ENCODE measurements at places on chromosomes 7 and 10. TPM values are rescaled to one million over a fixed set of nuclear protein-coding genes. Genes with fewer than 3 reads are reported as not detected.

DNA sequence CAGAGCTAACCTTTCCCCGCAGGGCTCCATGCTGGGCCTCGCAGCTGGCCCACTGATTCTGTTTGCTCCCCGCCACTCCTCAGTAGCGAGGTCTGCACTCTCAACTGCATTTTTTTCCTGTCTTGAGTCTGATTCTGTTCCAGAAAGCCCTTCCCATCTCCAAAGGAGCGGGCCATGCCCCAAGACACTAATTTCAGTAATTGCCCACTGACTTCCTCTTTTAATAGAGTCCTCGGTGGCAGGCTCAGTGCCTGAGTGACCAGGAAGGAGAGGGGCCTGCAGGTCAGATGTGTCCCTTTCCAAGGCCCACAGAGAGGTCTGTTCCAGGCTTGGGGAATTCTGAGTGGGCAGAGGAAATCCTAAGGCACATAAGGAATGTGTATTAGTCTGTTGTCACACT lies 77.4 kb downstream of the ADCY1 start:
- no peak for DNase-seq

- DNase-seq = no peak
Observed at GRCh38 chr7:120806669-120807068, 51.3 kb downstream of the TSPAN12 start.

- no peak for DNase-seq
Observed at GRCh38 chr10:6305401-6306321, 102.9 kb downstream of the PFKFB3 start.

Gene CALHM1
- not detected for polyA plus RNA-seq

Gene ERLIN1
- 11.8 TPM for polyA plus RNA-seq

Gene WNT2
- not detected for polyA plus RNA-seq

GRCh38 chr7:138607216-138608126 lies 93.7 kb downstream of the SVOPL start:
- no peak for DNase-seq

DNA sequence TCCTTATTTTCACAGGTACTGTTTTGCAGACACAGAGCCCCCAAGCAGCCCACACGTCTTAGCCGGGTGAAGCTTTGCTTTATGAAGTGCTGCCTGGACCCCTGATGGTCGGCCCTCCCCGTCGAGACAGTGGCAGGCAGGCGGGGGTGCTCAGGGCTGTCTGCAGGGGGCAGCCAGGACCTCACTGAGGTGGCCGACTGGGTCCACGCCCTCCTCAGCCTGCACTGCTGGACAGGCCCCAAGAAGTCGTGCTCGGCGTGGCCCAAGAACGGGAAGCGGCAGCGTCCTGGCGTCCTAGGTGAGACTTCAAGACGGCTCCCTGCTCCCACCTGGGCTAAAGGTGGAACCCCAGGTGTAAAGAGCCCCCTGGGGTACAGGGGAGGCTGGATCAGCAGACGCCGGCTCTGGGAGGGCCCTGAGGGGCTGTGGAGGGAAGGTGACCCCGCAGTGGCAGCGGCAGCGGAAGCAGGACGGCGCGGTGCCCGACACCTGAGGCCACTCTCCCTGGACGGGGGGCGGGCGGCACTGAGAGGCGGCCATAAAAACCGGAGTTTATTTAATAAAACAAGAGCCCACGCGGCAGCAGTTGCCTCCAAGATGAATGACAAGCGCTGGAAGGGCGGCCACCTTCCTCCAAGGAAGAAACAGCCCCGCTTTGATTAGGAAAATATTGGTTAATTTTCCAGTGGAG lies 179.4 kb downstream of the ELFN1 start:
- no peak for DNase-seq

DNA sequence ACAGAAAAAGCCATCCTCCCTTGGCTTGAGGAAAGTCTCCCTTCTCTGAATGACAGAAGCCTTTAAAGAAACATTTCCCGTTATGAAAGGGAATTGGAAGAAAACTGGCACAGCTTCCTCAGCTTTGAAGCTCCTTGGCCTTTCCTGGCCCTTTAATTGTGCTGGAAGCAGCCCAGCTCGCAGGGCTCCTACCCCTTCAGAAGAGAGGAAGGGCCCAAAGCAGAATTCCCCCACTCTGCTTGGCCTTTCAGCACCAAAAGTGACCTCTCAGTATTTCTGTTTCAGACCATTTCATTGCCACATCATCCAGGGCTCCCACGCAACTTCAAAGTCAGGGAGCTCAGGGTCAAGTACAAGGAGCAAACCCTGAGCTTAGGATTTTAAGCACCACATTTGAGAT lies 4.2 kb downstream of the AFAP1L2 start:
- DNase-seq = no peak

DNA sequence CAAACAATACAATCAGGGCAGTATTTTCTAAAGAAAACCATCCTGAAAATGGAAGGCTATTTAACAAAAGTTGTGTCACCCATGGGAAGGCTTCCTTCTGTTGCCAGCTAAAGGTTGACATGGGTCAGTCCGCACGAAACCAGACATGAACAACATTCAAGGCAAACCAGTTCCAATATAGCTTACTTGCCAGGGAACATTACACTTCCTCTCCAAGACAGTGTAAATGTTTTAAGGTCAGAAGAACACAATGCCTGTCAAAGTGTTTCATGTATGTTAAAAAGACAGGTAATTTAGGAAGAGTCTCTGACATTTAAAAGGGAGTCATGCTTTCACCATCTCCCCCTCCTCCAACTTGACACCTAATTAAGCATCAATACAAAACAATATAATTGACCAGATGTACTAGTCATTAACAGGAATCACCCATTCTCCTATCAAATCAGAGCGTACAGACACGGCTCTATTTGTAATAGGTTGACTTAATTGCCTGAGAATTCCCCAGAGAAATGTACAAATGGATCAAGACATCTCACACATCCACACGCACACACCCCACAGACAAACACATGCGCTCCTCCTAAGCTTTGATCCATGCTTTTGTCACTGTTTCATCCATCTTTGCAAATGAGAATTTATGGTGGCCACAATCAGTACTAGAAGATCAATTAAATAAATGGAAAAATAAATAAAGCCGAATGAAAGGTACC lies 69.5 kb downstream of the CACNA2D1 start:
- DNase-seq = no peak

Gene ASB4
- not detected for polyA plus RNA-seq

Gene DIP2C
- 1.1 TPM for polyA plus RNA-seq

Gene ERVW-1
- not detected for polyA plus RNA-seq

DNA sequence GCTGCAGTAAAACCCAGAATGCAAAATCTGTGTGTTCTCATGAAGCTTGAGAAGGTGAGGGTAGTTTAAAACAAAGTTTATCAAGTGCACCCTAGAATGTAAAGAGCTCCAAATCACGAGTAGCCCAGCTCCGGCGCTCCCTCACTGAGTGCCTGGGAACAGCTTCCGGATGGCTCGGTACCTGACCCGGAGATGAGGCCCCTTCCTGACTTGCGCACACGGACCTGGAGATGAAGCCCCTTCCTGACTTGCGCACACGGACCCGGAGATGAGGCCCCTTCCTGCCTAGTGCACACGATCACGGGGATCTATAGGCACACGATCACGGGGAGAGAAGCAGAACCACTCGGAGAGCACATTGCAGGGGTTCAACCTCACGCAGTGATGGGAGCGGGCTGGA lies 322.1 kb upstream of the RNF32 start:
- DNase-seq = no peak

GRCh38 chr7:37765421-37765829 lies 81.9 kb downstream of the GPR141 start:
- no peak for DNase-seq

- DNase-seq = no peak
Observed at GRCh38 chr7:94530109-94530508, 20.5 kb downstream of the CASD1 start.

GRCh38 chr10:106577266-106577665 lies 587.2 kb downstream of the SORCS1 start:
- no peak for DNase-seq

DNA sequence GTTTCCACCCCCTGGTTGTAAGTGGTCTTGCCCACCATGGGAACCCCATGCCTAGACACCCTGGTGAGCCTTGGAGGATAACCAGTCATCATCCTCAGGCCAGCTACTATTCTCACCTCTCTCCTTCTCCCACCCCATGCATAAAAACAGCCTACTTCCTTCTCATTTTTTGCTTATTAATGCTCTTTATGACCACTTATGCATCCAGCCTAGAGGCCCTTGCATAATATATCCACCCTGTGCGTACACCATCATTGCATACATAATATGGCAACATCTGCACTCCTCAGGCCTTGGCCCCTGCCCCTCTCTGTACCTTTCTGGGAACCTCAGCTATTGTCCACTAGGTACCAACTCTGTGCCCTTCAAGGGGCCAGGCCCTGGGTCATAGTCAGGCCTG lies 91.0 kb downstream of the CDH23 start:
- no peak for DNase-seq

- no peak for DNase-seq
Observed at GRCh38 chr10:26310361-26310760, 93.8 kb downstream of the GAD2 start.

DNA sequence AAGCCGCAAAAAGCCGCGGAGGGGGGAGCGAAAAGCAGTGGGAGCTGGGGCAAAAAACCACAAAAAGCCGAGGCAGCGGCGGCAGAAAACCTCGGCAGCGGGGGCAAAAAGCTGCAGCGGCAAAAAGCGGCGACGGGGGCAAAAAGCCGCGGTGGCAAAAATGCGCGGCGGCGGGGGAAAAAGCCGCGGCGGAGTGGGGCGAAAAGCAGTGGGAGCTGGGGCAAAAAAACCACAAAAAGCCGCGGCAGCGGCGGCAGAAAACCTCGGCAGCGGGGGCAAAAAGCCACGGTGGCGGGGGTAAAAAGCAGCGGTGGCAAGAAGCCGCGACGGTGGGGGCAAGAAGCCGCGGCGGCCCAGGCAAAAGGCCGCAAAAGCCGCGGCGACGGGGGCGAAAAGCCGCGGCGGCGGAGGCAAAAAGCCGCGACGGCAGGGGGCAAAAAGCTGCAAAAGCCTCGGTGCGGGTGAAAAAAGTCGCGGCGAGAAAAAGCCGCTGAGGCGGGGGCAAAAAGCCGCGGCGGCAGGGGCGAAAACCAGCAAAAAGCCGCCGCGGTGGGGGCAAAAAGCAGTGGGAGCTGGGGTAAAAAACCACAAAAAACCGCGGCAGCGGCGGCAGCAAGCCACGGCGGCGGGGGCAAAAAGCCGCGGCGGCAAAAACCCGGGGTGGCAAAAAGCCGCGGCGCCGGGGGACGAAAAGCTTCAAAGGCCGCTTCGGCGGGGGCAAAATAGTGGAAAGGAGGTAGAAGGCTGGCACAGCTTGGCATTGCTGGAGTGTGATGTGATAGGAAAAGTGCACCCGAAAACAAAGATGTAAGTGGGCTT lies 135.9 kb downstream of the ZNF92 start:
- peak; percentile 51 for DNase-seq

DNA sequence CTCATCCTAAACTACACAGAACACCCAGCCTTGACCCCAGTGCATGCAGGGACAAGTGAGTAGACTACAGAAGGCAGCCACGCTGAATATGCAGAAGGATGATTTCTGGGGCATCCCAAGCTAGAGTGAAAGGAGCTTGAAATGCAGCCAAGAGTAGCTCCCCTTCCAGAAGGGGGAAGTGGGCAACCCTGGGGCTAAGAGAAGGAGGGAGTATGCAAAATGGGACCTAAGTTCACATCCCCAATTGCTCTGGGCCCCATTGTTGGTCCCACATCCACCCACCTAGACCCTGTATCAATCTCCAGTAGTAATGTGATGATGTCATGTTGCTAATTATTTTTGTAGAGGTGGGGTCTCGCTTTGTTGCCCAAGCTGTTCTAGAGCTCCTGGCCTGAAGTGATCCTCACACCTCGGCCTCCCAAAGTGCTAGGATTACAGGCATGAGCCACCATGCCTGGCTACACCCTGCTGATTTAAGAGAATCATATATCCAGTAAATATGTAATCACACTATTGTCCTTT lies 5.6 kb upstream of the PSTK start:
- no peak for DNase-seq

Gene NPFFR1
- not detected for polyA plus RNA-seq

- DNase-seq = no peak
Observed at GRCh38 chr10:11757454-11757820, 15.3 kb downstream of the ECHDC3 start.

GRCh38 chr10:114103284-114103683 lies 59.6 kb downstream of the ADRB1 start:
- peak; percentile 20 for DNase-seq

Gene AP4M1
- polyA plus RNA-seq = 5.2 TPM

Measured in CD8-positive, alpha-beta memory T cell (primary cell).